ENCODE measurements at places on chromosomes 7 and 10.
A peak's percentile ranks its signal among the peaks of the same experiment; 100 is the strongest.

DNA sequence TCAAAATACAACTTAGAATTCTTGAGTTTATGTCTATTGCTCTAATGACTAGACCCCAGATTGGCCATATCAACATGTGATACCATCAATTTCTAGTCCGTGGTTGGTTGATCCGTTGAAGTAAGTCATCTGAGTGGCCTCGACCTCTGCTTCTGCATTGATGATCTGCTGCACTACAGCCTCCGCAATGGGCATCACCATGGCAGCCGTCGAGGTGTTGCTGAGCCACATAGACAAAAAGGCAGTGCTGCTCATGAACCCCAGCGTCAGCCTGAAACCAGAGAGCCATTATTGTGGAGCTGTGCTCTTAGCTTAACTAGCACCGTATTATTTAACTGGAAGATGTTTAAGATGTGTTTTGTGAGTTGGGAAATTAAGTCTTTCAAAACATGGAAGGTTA lies 30.7 kb downstream of the SLC13A1 start:
- DNase-seq, result no peak

DNA sequence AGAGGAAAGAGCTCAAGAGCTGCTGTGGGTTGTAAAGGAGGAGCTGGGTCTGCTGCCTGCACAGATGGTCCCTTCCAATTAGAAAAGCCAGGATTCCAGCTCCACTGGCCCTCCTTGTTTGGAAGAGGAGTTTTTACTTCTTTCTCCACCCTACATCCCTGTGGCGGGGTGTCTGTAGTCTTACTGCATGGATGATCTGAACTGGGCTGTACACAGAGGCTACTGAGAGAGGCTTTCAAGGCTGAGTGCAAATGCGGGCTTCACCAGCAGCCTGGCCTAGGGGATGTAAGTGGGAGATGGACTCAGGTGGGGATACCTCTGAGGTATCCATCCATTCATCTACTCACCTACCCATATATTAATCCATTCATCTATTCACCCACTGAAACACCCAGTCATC lies 7.1 kb upstream of the CXCL12 start:
- no peak for DNase-seq

DNA sequence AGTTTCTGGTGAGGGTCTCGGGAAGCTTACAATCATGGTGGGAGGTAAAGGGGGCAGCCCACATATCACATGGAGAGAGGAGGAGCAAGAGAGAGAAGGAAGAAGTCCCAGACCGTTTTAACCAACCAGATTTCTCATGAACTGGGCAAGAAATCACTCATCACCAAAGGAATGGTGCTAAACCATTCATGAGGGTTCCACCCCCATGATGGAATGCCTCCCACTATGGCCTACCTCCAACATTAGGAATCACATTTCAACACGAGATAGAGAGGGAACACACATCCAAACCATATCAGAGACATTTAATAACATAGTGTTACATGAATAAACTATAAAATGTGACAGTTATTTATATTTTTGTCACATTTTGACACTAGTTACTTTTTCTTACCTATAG lies 214.8 kb upstream of the MAGI2 start:
- peak; percentile 40 for DNase-seq

GRCh38 chr7:4709187-4709586 lies 27.1 kb downstream of the FOXK1 start:
- DNase-seq, result no peak

DNA sequence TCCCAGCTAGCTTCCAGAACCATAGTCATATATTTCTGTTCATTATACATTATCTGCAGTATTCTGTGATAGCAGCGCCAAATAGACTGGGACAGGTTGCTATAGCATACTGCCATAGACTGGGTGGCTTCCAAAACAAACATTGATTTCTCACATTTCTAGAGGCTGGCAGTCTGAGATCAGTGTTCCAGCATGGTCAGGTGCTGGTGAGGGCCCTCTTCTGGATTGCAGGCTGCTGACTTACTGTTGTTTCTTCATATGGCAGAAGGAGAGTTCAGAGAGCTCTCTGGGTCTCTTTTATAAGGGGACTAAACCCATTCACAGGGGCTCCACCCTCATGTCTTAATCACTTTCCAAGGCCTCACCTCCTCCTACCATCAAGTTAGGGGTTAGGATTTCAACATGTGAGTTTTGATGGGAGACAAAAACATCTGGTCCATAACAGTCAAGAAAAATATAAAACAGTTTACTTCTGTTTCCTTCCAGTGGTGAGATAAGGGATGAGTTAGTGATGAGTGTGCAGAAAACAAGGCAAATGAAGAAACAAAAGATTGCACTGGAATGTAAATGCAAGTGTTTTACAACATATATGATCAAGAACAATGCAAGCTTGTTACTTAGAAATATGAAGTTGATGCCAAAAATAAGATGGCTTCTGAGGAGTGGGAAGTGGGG lies 399.0 kb upstream of the C7orf33 start:
- no peak for DNase-seq

- DNase-seq, result no peak
Observed at GRCh38 chr7:73971322-73971703, 56.7 kb upstream of the ELN start.

- DNase-seq, result peak; percentile 97
Observed at GRCh38 chr7:128862571-128863432, at the start of gene ATP6V1F. Gene ATP6V1F (plus strand): TSS chr7:128862856. CDS start chr7:128862905, 49 bp downstream.

DNA sequence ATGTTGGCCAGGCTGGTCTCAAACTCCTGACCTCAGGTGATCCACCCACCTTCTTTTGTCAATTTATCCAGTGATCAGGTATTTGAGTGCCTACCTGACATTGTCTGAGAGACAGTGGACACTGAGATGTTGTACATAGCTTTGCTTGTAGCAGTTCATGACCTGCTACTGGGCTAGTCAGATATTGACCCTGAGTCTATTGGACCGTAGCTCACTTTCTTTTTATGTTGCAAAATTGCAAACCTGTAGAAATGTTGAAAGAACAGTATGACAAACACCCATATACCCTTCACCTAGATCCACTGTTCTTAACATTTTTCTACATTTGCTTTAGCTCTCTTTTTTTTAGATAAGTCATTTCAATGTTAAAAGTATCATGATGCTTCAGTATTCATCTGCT lies 410.4 kb upstream of the GALNT17 start:
- DNase-seq, result no peak

DNA sequence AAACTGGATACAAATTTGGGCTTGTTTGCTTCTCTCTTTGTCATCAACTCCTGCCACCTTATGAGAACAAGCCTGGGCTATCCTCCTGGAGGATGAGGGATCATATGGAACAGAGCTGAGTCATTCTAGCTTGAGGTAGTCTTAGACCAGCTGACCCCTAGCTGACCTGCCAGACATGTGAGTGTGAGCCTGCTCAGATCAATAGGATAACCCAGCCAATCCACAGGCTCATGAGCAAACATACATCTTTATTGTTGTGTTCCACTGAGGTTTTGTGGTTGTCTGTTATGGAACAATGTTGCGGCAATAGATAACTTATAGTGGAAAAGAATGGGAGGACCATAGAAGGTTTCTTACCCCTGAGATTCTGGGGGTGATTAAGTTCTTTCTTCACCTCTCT lies 54.5 kb upstream of the FAM180A start:
- peak; percentile 12 for DNase-seq

- DNase-seq, result peak; percentile 11
Observed at GRCh38 chr10:80405626-80406025, 2.7 kb upstream of the PRXL2A start.

DNA sequence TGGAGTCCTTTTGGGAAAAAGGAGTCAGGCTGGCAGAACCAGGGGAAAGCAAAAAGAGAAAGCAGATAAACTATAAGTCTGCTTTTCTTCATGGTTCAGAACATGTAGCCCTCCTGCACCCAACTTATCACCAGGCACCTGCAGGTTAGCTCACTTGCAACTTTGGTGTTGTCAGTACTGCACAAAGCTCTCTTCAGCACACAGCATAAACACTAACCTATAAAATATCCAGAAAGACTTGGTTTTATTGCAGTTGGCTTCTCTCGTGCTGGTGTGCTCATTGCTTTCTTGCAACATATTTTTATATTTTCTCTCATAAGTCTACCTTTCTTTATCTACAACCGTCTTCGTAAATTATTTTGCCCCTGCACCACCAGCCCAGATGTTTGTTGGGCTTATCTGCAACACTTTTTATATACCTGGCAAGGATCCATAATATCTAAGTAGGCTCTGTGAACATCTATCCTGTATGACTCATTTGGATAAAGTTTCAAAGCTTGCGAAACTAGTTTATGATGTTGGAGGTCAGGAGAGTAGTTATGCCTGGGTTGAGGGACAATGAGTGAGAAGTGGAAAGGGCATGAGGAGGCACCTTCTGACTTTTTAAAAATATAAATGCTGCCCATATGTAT lies 164.6 kb downstream of the ANKRD30A start:
- no peak for DNase-seq

GRCh38 chr7:130275826-130276297 lies 9.2 kb downstream of the CPA2 start:
- peak; percentile 83 for DNase-seq

- no peak for DNase-seq
Observed at GRCh38 chr10:132641966-132642731, 104.6 kb downstream of the INPP5A start.

DNA sequence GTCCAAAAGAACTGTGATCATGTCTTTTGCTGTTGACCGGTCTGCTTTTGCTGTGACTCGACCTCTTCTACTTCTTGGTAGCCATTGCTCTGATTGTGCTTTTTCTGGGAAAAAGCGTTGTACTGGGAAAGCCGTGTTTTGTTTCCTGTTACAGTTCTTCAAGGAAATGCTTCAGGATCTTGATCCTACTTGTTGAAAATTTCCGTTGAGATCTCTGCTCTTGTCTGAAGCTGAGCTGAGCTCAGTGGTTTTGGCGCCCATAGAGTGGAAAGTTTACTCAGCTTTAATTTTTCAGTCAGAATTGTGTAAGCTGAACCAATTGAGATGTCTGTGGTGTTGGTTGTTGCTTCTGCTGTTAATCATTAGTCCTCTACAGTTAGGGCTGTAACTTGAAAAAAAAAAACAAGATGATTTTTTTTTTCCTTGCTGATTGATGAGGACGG lies 302.2 kb downstream of the CCDC3 start:
- peak; percentile 50 for DNase-seq

GRCh38 chr10:131570716-131571307 lies 259.3 kb upstream of the TCERG1L start:
- no peak for DNase-seq

GRCh38 chr7:126755381-126755780 lies 497.4 kb downstream of the GRM8 start:
- no peak for DNase-seq

DNA sequence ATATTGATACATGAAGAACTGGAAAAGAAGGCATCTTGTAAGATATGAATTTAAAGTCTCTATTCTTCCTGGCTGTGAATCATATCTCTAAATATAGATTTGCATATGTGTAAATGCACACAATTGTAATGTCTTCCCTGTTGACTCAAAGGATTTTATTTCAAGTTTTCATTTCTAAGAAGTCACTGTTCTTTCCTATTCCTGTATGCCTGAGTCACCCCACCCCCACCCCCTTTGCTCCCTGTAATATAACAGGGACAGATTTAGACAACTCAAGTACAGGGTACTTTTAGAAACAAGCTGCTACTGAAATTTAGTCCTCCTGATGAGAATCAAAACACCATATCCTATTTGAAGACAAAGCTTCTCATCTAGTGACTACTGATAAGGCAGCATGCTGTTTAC lies 43.0 kb upstream of the HECTD2 start:
- peak; percentile 23 for DNase-seq

- no peak for DNase-seq
Observed at GRCh38 chr7:99112097-99112496, 31.8 kb downstream of the SMURF1 start.

GRCh38 chr10:90743291-90743690 lies 114.5 kb downstream of the HTR7 start:
- peak; percentile 4 for DNase-seq

DNA sequence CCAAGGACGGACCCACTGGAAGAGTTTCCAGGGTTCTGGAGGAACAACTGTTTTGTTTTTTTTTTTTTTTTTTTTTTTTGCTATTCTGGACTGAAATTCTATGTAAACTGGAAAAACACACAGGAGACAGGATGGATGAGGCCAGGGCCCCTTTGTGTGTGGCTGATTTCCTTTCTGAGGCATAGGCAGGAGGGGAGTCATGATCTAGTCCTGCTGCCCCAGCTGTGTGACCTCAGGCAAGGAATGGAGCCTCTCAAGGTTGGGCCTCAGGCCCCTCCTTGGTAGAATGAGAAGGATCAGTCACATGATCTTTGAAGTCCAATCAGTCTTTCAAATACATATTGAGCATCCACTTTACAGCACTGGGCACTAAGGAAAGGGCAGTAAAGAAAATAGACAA lies 87.6 kb downstream of the SH3PXD2A start:
- no peak for DNase-seq

GRCh38 chr7:123748171-123748733 lies 551 bp downstream of the WASL start:
- peak; percentile 17 for DNase-seq

- no peak for DNase-seq
Observed at GRCh38 chr7:138208864-138209263, 132.6 kb downstream of the AKR1D1 start.

GRCh38 chr10:101358706-101359300 lies 4.8 kb downstream of the BTRC start:
- peak; percentile 9 for DNase-seq

GRCh38 chr10:30282221-30282620 lies 66.9 kb downstream of the MTPAP start:
- DNase-seq, result peak; percentile 13

GRCh38 chr10:118321724-118322575 lies 20.2 kb downstream of the FAM204A start:
- no peak for DNase-seq

GRCh38 chr10:100350914-100351485 lies 4.0 kb downstream of the SCD start:
- DNase-seq, result no peak

DNA sequence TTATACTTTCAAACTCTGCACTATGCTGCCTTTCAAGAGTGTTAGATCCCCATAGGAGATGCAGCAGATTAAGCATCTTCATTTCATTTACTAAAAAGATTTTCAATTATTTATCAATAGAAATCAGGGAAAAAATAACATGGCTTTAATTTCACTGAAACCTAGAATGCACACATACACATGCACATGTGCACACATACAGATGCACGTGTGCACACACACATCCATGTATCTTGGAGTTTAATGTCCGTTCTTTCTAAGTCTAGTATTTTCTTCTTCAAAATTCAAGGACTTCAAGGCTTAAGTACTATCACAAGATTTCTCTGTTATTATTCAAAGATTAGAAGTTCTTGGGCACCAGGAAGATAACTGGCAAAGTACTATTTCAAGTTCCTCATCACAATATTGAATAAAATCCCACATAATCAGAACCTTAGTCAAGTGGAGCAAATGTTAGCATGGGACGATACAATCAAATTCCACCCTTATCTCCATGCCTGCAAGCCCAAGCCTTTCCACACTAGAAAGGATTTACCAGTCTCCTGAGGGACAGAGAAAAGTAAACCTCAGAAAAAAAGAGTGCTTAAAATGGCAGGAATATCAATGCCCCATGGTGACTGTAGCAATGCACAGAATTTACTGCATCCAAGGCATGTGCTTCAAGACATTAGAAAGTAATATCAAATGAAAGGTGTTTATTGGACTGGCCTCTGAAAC lies 494.4 kb downstream of the XPNPEP1 start:
- DNase-seq, result no peak
